ENCODE measurements at places on chromosomes 6 and 20. TPM values are rescaled to one million over a fixed set of nuclear protein-coding genes. Genes with fewer than 3 reads are reported as not detected.

GJA1 gene
- total RNA-seq = not detected

HLA-DMA gene
- total RNA-seq = 32.3 TPM

NMBR gene
- not detected for total RNA-seq

CAP2 gene
- not detected for total RNA-seq

MATN4 gene
- total RNA-seq = 2.3 TPM

Measured in naive thymus-derived CD4-positive, alpha-beta T cell (primary cell).